ENCODE measurements at places on chromosomes 1 and 21.

- DNase-seq: no peak
These were observed 28.4 kb downstream of the COA6 start for GRCh38 chr1:234401658-234402057.

DNA sequence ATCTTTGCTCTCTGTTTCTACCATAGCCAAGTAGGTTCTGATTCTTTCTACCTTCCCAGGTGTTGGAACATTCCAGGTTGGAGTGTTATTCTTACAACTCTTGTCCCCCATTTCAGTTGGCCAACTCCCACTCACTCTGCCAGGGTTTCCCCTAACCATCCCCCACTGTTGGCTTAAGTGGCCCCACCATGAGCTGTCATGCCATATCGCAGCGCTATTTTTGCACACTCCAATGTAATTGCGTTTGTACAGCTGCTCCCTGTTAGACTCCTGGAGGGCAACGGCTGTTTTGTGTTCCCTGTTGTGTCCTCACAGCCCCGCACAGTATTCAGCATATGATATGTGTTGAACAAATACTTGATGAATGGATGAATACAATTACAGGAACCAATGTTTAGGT lies 117.7 kb upstream of the ETS2 start:
- no peak for DNase-seq

DNA sequence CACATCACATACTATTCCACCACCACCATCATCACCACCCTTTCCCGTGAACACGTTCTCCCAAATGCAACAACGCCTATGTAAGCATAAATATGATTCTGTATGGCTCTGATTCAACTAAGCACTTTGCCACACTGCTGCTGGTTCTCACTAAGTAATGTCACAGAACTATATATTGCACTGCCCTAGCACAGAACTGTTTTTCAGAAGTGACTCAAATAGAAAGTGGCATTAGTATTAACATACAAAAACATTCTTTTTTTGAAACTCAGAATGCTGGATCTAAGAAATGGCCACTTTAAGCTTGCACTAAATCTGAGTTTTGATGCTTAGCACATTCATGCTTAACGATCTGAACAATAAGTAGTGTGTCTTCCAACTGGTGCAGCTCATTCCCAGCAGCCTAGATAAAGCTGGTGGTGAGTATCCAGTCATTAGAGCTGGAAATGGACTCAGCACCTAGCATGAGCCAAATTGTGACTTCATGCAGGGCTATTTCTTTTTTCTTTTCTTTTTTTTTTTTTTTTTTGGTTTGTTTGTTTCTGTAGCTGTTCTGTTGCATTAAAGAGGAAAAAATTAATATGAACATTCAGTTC lies 46.2 kb upstream of the ZC3H11B start:
- no peak for DNase-seq

DNA sequence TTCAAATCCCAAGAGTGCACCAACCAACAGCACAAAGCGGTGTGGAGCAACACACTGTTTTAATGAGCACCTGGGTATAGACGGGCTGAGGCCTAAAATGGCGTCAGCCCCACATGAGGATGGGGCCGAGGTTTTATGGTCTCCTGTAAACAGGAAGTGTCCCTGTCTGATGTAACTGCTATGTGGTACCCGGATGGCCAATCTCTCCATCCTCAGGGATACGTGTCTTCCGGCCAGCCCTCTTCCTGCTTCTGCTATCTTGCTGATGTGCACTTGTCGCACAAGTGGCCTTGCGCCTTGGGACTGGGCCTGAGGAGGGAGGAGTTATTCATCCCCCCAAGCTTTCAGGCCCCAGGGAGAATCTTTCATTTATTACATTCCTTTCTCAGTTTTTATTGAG lies 73.5 kb downstream of the CNST start:
- no peak for DNase-seq

DNA sequence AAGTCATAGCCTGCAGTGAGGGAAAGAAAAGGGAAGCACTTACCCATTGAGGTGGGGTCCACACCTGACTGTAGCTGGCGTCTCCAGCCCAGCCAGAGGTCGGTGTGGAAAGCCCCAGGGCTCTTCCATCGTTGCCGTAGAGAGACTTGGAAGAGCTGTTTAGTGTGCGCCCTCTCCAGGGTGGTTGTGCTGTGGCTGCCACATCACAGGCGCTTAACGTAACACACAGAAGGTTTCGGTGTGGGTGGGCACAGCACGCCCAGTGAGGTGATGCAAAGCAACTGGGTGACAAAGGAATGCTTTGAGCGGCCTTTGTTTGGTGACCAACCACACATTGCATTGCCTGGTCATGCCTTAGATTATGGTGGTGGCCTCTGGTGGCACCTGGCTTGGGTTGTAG lies 36.8 kb upstream of the KIF1B start:
- DNase-seq: no peak

GRCh38 chr1:2591233-2591580 lies 4.6 kb downstream of the PRXL2B start:
- no peak for DNase-seq

GRCh38 chr1:240171907-240172306 lies 80.2 kb downstream of the FMN2 start:
- no peak for DNase-seq

- DNase-seq: no peak
These were observed 37.0 kb upstream of the EPS15 start for GRCh38 chr1:51555866-51556619.

GRCh38 chr1:202247837-202248795 lies 54.5 kb downstream of the LGR6 start:
- DNase-seq: no peak

- DNase-seq: no peak
These were observed 189.1 kb downstream of the RASAL2 start for GRCh38 chr1:178282949-178283367.

DNA sequence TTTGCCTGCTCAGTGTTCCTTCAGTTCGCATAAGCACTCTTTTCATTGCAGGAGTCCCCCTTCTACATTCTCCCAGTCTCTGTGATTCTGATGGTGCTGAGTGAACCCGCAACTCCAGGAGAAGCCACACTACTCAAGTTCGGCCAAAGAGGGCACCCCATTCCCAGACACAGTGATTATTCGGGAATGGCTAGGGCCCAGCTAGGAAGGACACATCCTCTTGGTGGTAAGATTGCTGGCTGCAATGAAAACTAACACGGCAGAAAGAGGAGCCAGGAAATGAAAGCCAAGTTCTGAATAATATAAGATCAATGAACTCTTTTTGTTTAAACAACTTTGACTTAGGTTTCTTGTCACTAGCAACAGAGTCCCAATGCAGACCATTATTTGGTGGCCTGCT lies 14.9 kb downstream of the CREG1 start:
- no peak for DNase-seq

GRCh38 chr1:73947009-73947408 lies 251.0 kb downstream of the LRRIQ3 start:
- no peak for DNase-seq

GRCh38 chr1:25472471-25472870 lies 41.8 kb downstream of the MACO1 start:
- DNase-seq: no peak

- no peak for DNase-seq
These were observed 96.2 kb upstream of the MARK1 start for GRCh38 chr1:220431554-220432239.

DNA sequence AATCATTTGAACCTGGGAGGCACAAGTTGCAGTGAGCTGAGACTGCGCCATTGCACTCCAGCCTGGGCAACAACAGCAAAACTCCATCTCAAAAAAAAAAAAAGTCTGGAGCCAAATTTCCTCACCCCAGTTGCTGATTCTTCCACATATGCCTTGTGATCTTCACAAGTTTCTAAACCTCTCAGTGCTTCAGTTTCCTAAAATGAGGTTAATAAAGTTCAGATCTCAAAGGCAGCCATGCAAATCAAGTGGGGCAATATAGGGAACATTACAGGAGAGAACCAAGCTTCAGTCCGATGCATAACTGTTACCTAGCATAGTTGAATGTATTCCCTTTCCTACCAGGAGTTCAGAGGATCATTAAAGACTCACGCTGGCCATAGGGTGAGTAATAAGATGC lies 4.8 kb downstream of the ITLN1 start:
- no peak for DNase-seq

DNA sequence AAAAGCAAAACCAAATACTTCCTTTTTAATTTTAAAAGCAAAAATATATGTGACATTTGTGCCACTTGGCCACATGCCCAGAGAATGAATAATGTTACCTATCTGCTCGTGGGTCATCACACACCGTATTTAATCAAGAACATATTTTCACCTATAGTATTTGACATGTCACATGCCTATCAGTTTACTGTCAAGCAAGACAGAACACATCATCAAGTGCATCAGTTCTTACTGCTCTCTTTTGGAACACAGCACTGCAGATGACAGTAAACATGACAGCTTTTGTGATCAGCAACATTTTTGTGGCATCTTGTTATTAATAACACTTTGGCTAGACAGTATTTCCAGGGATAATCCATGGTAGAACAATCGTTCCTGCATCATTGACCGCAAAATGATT lies 134.4 kb downstream of the LRRC7 start:
- no peak for DNase-seq

DNA sequence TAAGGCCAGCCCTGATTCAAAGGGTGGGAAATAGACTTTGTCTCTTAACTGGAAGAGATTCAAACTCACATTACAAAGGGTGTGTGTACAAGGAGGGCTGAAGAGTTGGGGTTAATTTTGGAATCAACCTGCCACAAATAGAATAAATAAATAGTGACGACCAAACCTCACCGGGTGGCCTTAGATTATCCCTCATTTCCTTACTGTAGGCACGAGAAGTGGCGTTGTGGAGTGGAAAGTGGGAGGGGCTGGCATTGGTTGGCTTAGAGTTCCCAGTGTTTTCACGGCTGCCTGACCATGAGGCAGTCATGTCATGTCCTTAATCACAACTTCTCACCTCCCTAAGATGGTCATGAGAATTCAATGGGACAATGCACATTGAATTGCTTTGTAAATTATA lies 21.3 kb upstream of the RUNX1 start:
- DNase-seq: no peak

- no peak for DNase-seq
These were observed 49.9 kb upstream of the TRABD2B start for GRCh38 chr1:48047116-48047515.

DNA sequence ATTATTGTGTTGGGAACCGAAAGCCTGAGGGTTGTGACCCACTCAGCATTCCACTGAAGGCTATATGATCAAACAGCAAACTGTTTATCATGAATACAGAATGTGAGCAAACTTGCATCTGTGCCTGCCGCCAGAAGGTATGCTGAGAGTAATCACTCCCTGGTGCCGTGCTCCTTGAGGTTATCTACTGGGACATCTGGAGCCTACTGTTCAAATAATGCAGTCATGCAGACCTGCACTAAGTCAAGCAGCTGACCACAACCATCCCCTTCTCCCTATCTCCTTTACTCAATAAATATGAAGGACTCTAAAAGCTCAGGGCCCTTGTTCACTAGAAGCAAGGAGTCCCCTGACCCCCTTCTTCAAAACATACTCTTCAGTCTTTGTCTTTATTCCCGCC lies 13.5 kb downstream of the GSTM5 start:
- no peak for DNase-seq

- no peak for DNase-seq
These were observed 20.8 kb upstream of the JAK1 start for GRCh38 chr1:64986903-64987871.

DNA sequence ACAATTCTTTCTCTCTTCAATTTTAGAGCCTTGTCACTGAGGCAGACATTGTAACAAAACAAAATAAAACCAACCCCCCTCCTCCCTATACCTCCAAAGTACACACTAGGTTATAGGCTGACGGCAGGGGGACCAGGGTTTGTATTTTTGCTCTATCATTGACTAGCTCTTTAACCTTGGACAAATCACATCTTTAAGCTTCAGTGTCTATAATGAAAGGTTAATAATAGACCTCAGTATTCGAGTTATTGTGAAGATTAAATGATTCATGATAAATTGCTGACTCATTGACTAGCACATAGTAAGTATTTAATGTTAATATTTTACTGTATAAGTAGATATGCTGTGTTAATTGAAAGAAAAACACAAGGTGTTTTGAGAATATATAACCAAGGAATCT lies 1267.6 kb upstream of the ADGRL2 start:
- DNase-seq: no peak

GRCh38 chr1:51697166-51697565 lies 80.3 kb downstream of the OSBPL9 start:
- DNase-seq: no peak

- DNase-seq: no peak
These were observed 726.9 kb upstream of the PTBP2 start for GRCh38 chr1:95994643-95995042.

DNA sequence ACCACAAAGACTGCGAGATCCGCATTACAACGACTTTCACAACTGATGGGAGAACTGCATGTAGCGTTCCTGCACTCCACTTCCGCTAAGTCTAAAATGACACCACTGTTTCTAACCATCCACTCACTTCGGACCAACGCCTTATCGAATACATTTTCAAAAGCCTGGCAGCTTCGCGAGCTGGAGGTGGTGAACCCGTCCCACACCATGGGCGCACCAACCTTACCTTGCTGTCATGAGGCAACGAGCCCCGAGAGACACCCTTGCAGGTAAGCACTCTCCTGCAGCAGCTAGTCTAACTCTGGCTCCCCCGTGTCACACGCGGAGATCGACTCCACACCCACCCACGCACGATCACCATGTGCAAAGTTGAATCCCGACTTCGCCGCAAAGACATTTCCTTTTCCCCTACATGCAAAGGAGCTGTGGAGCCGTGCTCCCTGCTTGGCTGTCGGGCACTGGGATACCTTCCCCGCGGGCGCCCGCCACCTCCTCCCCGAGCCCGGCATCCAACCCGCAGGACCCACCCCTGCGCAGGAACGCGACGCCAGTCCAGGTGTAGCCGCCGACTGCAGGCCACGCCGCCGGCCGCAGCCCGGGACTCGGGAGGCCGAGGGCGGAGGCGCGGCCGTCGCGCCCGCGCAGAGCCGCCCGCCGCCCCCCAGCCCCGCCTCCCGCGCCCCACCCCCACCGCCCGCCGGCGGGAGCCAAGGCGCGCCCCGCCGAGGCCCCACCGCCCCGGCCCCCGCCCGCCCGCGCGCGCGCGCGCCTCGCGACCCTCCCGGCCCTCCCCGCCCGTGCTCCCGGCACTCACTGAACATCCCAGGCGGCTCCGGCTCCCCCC lies 629 bp downstream of the TAF5L start:
- peak; percentile 12 for DNase-seq

DNA sequence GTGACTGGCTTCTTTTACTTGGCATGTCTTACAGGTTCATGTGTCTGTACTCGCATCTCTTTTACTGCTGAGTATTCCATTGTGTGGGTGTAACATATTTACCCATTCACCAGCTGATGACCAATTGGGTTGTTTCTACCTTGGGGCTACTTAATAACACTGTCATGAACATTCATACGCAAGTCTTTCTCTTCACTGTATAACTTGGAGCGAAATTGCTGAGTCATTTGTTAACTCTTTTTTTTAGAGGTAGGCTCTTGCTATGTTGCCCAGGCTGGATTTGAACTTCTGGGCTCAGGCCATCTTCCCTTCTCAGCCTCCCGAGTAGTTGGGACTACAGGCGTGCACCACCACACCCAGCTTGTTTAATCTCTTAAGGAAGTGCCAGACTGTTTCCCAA lies 6.5 kb downstream of the PYCR2 start:
- no peak for DNase-seq

DNA sequence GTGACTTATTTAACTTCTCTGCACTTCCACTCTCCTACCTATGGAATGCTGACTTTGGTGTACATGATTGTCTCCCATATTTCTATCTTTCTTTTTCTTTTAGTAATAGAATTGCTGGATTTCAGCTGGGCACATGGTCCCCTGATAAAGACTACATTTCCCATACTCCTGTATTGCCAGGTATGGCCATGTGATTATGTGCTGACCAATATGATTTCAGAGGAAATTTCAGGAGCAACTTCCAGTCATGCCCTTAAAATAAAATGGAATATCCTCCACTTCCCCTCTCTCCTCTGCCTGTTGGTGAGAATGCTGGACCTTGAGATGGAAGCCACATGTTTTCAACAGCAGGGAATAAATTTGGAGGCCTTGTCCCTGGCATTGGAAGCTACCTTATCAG lies 130.7 kb upstream of the IGSF21 start:
- DNase-seq: no peak
